Tibial nerve (tissue), 4 donors: ENCODE measurements at places on chromosomes 3 and 15.
A peak's percentile ranks its signal among the peaks of the same experiment; 100 is the strongest.

GRCh38 chr3:153820035-153820434 is 301.2 kb upstream of the ARHGEF26 start:
- no peak for DNase-seq
- no peak overlapping the region for H3K27ac ChIP-seq
- H3K4me3 ChIP-seq: no peak overlapping the region
- H3K4me1 ChIP-seq: no peaks in the 10 kb centered on the region

DNA sequence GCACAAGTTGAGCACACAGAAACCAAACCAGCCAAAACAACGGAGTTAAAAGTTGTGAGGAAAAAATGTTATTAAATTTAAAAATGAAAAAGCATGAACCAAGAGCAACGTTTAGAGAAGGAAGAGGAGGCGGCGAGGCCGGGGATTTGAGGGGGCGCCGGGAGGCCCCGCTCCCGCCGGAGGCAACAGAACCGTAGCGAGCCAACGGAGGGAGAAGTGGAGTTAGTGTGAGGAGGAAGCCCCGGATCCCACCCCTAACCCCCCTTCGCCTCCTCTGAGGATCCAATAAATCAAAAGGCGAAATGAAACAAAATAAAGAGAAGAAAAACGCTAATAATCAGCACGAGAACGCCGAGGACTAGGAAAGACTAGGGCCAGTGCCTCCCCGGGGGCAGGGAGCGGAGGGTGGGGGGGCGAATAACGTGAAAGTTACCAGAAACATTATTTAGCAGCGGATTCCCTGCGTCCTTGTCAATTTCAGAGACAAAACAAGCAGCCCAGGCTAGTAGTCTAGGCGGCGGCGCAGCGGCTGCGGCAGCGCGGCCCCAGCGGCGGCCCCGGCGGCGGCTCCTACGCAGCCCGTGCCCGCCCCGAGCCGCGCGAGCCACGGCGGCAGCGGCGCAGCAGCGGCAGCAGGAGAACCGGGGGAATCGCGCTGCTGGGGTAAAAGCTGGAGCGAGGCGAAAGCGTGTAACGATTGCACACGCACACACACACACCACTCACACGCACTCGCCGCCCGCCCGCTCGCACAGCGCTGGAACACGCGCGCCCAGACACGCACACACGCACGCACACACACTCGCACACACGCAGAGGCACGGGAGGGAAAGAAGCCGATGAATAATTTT is 1.7 kb downstream of the MEIS2 start:
- peaks cover 90% of the 10 kb centered on the region for H3K27me3 ChIP-seq
- peak; percentile 20 for DNase-seq
- H3K36me3 ChIP-seq: no peaks in the 10 kb centered on the region
- H3K27ac ChIP-seq: peak overlapping the region; percentile 89

DNA sequence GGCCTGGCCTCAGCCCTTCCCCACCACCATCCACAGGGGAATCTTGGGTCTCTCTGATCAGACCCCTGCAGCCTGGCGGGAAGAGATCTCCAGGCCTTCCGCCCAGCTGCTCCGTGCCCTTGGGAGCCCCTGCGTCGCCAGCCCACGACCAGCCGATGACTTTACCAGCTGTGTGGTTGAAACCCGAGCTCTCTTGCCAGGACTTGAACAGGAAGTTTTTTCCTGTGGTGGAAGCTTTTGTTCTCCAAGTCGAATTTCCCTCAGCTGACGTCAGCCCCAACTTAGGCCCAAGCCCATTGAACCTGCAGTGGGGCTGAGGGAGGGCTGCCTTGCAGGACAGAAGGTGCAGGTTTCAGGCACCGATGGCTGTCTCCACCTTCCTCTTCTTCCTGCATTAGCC is 51.7 kb upstream of the SMAD3 start:
- H3K27me3 ChIP-seq: no peaks in the 10 kb centered on the region
- no peak for DNase-seq
- no peaks in the 10 kb centered on the region for H3K4me1 ChIP-seq
- no peak overlapping the region for H3K27ac ChIP-seq

GRCh38 chr15:36858423-36858822 is 241.9 kb downstream of the MEIS2 start:
- no peak for DNase-seq
- H3K4me1 ChIP-seq: no peaks in the 10 kb centered on the region
- H3K27me3 ChIP-seq: no peaks in the 10 kb centered on the region
- no peak overlapping the region for H3K4me3 ChIP-seq
- H3K27ac ChIP-seq: no peak overlapping the region

DNA sequence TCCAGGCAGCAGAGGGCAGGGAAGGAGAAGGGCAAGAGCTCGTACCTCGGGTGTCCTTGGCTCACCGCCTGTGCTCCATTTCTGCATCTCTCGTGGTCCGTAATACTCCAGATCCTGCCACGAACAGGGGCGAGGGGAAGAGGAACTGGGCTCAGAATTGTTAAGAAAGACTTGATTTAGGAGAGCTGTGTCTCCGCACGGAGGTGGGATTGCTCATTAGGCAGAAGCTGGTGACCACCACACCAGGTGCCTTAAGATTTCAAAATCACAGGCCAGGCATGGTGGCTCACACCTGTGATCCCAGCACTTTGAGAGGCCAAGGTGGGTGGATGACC is 37.2 kb upstream of the BDH1 start:
- no peaks in the 10 kb centered on the region for H3K36me3 ChIP-seq
- H3K27ac ChIP-seq: no peak overlapping the region
- DNase-seq: no peak
- H3K4me3 ChIP-seq: no peak overlapping the region
- no peaks in the 10 kb centered on the region for H3K27me3 ChIP-seq

DNA sequence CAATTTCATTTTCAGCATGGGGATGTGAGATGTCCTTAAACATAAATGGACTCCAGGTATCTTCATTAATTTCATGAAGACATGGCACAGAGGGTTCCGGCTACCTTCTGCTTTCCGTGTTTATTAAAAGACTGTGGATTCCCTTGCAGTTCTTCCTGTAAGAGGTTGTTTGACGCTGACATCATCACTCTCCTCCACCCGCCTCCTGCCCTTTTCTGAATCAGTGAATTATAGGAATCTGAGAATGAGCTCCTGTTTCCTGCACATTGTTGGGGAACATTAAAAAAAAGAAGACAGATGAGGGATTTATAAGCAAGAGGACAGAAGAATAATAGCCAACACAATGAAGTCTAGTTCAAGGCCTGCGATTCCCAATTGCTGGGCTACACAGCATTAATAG is 191.3 kb downstream of the LPP start:
- peak overlapping the region; percentile 71 for H3K27ac ChIP-seq
- H3K4me3 ChIP-seq: no peak overlapping the region

- H3K27ac ChIP-seq: no peak overlapping the region
- no peak for DNase-seq
- H3K4me1 ChIP-seq: peaks cover 36% of the 10 kb centered on the region
- no peaks in the 10 kb centered on the region for H3K27me3 ChIP-seq
Measured at GRCh38 chr3:10023587-10024310, 2.5 kb upstream of the FANCD2 start.

- no peak overlapping the region for H3K4me3 ChIP-seq
- H3K4me1 ChIP-seq: no peaks in the 10 kb centered on the region
- H3K36me3 ChIP-seq: no peaks in the 10 kb centered on the region
- H3K27ac ChIP-seq: no peak overlapping the region
- H3K27me3 ChIP-seq: peaks cover 50% of the 10 kb centered on the region
Measured at GRCh38 chr15:65980824-65981456, 111.6 kb downstream of the RAB11A start.

DNA sequence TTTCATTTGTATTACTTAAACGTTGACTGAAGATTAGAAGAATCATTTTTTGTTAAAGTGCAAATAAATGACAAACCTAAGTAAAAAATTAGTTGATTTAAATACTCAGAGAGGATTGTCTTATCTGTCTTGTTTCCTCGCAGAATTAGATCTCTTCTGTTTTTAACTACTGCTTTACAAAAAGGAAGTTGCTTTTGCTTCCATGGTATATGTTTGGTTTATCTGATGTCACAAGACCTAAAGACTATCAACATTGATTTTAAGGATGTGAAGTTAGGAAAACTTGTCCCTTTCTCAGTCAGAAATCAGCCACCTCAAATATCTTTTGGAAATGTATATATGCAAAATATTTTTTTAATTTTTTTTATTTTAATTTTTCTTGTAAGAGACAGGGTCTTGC is 28.7 kb downstream of the GPR171 start:
- no peaks in the 10 kb centered on the region for H3K36me3 ChIP-seq
- H3K27ac ChIP-seq: no peak overlapping the region
- H3K4me3 ChIP-seq: no peak overlapping the region
- no peak for DNase-seq
- H3K4me1 ChIP-seq: peaks cover 16% of the 10 kb centered on the region

DNA sequence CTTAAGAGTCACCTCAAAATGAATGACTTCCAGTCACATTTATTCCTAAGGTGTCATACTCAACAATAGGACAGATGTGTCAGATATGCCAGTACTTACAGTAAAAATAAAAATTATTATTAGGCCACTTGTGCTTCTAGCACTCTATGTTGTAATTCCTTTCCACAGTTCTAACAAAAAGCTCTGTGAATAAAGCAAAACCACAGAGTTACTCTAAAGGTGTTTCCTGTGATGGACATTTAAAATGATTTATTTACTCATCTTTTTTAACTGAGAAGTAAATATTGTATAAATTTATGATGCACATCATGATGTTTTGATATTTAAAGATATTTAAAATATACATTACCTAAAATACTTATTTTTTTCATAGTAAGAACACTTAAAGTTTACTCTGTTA is 13.9 kb upstream of the GOLGA8B start:
- H3K27me3 ChIP-seq: no peaks in the 10 kb centered on the region
- DNase-seq: no peak
- no peaks in the 10 kb centered on the region for H3K4me1 ChIP-seq
- H3K36me3 ChIP-seq: no peaks in the 10 kb centered on the region
- H3K4me3 ChIP-seq: no peak overlapping the region

DNA sequence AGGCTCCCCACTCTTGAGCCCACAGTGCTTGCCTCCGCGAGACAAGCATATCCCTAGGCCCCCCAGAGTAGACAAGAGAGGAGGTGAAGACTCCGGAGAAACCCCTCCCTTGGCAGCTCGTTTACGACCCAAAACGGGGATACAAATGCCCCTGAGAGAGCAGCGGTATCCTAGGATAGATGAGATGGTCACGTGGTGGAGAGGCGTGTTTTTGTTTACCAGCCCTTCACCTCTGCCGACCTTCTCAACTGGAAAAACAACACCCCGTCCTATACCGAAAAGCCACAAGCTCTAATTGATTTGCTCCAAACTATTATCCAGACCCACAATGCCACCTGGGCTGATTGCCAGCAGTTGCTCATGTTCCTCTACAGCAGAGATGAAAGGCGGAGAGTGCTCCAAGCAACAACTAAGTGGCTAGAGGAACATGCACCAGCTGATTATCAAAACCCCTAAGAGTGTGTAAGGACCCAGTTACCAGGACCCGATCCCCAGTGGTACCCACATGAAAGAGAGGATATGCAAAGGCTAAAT is 99.5 kb upstream of the OSBPL11 start:
- H3K27ac ChIP-seq: no peak overlapping the region
- H3K27me3 ChIP-seq: no peaks in the 10 kb centered on the region
- DNase-seq: no peak

DNA sequence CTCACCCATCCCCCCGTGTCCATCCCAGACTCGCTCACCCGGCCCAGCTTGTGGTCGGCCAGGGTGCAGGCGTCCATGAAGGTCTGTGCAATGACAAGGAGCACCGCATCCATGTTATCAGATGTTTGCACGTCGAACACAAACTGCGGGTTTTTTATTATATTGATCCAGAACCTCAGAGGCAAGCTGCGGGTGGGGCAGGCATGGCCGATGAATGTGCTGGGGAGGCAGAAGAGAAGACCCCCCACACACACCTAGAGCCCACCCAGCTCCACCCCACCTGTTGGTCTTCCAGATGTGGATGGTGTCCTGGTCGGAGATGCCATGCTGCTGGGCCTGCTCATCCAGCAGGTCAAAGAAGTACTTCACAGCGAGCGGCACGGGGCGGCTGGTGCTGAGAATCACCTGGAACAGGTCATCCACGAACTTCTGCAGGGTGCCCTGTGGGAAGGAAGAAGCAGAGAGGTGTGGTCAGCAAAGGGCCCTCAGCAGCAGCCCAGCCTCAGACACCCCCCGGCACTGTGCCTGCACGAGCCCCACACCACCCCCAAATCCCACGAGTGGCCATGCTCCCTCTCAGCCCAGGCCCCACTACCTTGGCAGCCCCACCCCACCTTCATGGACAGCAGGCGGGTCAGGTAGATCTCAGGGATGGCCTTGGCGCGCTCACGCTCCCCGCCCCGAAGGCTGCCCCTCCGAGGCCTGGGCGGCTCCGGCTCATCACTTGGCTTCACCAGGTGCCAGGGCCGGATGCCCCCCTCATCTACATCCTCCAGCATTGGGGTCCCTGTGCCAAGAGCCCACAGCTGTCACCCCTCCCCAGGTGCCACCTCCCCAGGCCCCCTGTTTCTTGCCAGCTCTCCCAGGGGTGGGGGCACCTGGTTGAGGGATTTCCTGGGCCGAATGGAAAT is 20.3 kb downstream of the PLXNB1 start:
- no peak overlapping the region for H3K4me3 ChIP-seq
- H3K27me3 ChIP-seq: no peaks in the 10 kb centered on the region
- H3K27ac ChIP-seq: no peak overlapping the region
- no peaks in the 10 kb centered on the region for H3K4me1 ChIP-seq
- H3K36me3 ChIP-seq: peaks cover 11% of the 10 kb centered on the region

DNA sequence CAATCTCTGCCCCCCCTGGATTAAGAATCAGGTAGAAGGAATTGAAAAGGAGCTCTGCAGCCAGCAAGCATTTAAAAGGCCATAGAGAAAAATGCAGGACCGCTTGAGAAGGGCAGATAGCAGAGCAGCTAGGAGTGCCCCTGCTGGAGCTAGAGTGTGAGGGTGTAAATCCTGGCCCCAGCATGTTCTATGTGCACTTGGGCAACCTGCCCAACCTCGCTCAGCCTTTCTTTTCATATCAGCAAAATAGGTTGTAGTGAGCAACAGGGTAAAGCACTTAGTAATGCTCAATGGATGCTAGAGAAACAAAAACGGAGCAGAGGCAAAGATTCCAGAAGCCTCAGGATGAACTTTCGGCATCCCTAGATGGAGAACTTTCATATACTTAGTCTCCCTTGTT is 25.0 kb upstream of the THBS1 start:
- no peaks in the 10 kb centered on the region for H3K27me3 ChIP-seq
- no peak overlapping the region for H3K4me3 ChIP-seq
- no peaks in the 10 kb centered on the region for H3K4me1 ChIP-seq
- no peaks in the 10 kb centered on the region for H3K36me3 ChIP-seq
- DNase-seq: no peak
- H3K27ac ChIP-seq: no peak overlapping the region

DNA sequence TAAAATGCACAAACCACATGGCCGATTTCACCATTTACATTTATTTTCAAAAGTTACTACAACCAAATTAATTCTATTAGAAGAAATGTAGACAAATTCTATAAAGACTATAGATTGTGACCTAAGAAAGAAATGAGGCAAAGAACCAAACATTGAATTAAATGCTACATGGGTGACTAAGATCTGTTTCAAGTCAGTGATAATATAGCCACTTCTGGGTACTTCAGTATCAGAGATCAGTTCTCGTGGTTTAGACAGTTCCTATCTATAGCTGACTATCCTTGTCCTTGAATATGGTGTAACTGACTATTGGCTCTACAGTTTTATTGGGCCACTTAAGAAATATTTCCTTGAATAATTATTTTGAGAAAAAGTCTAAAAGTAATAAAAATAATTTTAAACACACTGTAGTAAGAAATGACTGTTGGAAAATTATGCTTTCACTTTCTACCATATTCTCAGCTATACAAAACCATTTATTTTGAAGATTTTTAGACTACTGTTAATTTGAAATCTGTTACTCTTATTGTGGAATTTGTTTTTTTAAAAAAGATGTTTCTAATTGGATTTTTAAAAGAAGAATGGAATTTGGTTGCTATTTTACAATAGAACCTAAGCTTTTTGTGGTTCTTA is 14.1 kb downstream of the KCNMB3 start:
- H3K36me3 ChIP-seq: peaks cover 24% of the 10 kb centered on the region
- DNase-seq: no peak
- H3K27ac ChIP-seq: no peak overlapping the region
- no peaks in the 10 kb centered on the region for H3K4me1 ChIP-seq
- no peaks in the 10 kb centered on the region for H3K27me3 ChIP-seq
